ENCODE measurements at places on chromosomes 7 and 10.

DNA sequence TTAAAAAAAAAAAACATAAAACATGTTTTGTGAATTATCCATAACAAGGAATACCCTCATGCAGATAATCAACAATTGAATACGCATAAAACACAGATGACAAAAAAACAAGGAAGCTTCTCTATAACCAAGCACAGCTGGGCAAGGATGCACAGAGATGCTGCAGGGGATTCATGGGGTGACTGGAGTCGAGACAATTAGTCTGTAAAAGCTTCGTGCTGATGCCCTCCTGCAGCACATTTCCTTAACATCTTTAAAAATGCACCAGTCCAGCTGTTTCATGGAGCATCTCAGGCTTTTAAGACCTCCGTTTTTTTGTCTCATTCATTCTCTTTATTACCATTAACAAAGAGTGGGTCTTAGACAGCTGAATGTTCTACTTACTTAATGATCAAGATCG is 794.0 kb upstream of the C7orf33 start:
- no peak for DNase-seq

DNA sequence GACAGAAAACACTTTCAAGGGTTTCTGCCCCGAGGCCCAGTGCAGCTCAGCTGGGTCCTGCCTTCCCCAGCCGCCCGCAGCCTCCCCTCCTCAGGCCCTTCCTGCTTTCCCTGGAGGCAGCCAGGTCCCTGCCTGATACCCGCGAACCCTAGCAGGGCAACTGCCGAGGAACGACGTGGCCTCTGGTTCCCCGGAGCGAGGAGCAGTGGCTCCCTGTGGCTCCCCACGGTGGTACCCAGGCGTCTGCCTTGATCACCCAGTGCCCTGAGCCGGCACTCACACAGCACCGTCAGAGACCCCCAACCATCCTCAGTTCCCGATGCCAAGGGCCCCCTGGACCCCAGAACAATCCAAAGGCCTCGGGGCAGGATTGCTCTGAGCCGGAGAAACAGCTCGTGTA is 58.3 kb downstream of the CFAP46 start:
- DNase-seq, result no peak

DNA sequence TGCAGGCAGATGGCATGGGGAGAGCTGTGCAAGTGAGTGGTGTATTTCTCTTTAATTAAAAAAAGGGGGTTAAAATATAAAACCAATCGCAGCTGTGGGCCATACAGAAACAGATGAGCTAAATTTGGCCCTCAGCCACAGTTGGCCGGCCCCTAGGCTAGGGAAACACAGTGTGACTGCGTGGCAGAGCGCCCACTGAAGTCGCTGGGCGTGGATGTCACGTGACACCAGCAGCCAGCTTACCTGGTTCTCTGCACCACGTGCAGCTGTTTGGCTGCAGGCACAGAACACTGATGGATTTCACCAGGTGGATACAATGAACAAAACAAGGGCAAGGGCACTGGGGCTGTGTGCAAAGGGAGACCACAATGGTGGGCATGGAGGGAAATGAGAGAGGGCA is 119.3 kb upstream of the ZNF746 start:
- DNase-seq, result no peak

GRCh38 chr7:39095875-39096619 is 118.3 kb downstream of the POU6F2 start:
- no peak for DNase-seq

GRCh38 chr7:112484671-112485167 is 3.9 kb downstream of the LSMEM1 start:
- peak; percentile 86 for DNase-seq

- peak; percentile 14 for DNase-seq
Observed at GRCh38 chr10:131453721-131454634, 142.5 kb upstream of the TCERG1L start.

GRCh38 chr10:78754269-78755062 is 314.3 kb upstream of the ZMIZ1 start:
- peak; percentile 54 for DNase-seq
